SK-N-DZ (cell line): ENCODE measurements at places on chromosomes 2 and 18.
A peak's percentile ranks its signal among the peaks of the same experiment; 100 is the strongest.

- no peak for DNase-seq
These were observed 34.0 kb downstream of the KANSL3 start for GRCh38 chr2:96604104-96604503.

GRCh38 chr18:70376914-70377258 lies 88.0 kb downstream of the SOCS6 start:
- DNase-seq = no peak

GRCh38 chr2:72156872-72157271 lies 9.2 kb upstream of the CYP26B1 start:
- DNase-seq = no peak

DNA sequence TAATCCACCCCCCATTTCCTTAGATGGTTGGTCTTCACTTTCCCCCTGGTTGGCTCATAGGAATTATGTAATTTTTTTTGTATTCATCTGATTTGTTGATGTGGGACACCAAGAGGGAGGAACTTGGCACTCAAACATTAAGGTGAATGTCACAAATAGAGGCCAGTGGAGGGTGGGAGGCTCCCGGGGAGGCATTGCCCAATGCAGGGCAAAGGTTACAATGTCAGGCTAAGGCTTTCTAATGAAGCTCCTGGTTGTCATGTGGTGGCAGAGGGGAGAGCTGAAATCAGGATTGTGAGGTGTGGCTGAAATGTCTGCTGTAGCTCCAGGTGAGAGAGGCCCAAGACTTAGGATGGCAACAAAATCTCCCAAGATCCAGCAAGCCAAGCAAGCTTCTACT lies 42.7 kb downstream of the MPHOSPH10 start:
- no peak for DNase-seq

DNA sequence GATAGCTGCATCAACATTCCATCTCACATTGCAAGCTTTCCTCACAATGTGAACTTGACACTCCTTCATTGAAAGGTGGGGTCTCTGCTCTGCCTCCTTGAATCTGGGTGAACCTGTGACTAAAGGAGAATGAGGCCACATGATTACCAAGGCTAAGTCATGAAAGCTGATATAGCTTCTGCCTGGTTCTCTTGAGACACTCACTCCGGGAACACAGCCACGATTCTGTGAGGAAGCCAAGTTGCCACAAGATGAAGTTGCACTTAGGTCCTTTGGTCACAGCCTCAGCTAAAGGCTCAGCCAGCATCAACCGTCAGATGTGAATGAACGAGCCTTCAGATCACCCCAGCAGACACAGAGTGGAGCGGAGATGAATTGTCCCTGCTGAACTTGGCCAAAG lies 94.7 kb upstream of the FAM136A start:
- no peak for DNase-seq

DNA sequence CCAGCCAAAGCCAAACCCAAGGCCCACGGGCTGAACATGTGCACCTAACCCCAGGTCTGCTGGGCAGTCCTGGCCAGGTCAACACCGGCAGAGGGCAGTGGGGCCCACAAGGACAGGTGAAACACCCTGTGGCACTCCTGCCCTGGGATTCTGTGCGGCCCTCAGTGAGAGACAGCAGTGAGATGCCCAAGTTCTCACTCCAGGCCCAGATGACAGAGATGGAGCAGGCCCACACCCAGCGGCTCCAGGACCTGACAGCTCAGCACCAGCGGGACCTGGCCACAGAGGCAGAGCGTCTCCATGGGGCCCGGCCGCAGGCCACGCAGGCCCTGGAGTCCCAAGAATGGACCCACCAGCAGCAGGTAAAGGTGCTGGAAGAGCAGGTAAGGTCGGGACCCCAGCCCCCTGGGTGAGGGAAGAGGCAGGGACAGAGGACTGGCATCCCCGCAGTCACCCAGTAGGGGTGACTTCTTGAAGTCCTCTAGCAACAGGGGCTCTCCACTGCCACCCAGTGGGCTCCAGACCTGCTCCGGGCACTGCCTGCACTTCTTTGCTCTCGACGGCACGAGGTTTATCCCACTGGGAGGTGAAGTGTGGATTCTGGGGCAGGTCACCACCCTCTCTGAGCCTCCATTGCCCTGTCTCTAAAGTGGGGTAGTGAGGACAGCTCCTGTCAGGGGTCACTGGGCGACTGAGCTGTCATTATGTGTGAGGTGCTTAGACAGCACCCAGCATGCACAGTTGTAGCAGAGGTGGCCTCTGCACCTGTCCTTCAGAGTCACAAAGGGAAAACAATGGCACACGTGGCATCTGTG lies 8.8 kb upstream of the SNED1 start:
- peak; percentile 41 for DNase-seq
